ENCODE measurements at places on chromosomes 3 and 15.

GRCh38 chr15:48614051-48614450 is 31.5 kb downstream of the FBN1 start:
- DNase-seq = no peak

- DNase-seq = peak; percentile 76
These were observed 1.2 kb upstream of the ITIH4 start for GRCh38 chr3:52831500-52832301.

- DNase-seq = no peak
These were observed 127.0 kb downstream of the PLOD2 start for GRCh38 chr3:146033950-146034349.

- DNase-seq = peak; percentile 90
These were observed 26.5 kb downstream of the NEO1 start for GRCh38 chr15:73078722-73079121.

- no peak for DNase-seq
These were observed 176.0 kb downstream of the SHOX2 start for GRCh38 chr3:157930000-157930780.

DNA sequence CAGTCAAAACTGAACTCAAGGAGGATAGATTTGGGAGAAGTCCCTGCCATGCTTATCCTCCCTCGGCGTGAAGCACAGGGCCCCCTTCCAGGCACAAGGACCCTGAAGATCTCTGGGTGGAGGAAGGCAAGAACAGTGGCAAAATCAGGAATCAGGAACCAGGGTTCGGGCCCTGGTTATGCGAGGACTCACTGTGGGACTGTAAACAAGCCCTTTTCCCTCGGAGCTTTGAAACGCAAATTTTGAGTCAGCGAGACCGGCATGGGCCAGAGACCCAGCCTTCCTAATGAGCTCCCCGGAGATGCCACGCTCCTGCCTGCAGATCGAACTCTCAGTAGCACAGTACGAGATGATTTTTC is 70.1 kb downstream of the SLC12A8 start:
- DNase-seq = no peak

- no peak for DNase-seq
These were observed 871.0 kb upstream of the CFAP20DC start for GRCh38 chr3:59920822-59921221.

GRCh38 chr3:15768421-15769255 is 29.1 kb downstream of the ANKRD28 start:
- DNase-seq = peak; percentile 97

GRCh38 chr3:135871311-135871710 is 94.2 kb upstream of the PPP2R3A start:
- no peak for DNase-seq

DNA sequence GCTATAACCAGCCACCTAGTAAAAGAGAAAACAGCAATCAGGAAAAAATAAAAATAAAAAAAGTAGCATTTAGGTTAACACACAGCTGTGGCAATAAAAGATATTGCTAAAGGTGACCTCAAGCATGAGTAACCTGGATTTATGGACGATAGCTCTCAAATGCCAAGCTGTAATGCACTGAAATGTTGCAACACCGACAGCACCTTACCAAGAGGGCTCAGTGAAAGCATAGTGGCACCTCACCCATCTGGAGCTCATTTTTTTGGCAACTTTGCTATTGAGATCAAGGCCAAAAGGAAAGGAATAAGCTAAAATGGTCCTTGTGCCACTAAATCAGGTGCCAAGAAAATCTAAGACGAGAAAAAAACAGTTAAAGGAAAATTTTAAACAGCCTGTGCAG is 2.5 kb downstream of the HACD2 start:
- DNase-seq = no peak

- peak; percentile 96 for DNase-seq
These were observed at the start of gene SLMAP for GRCh38 chr3:57755741-57756527. TSS of gene SLMAP (plus strand) at chr3:57756309. CDS start at chr3:57757652, 1,343 bp downstream.

DNA sequence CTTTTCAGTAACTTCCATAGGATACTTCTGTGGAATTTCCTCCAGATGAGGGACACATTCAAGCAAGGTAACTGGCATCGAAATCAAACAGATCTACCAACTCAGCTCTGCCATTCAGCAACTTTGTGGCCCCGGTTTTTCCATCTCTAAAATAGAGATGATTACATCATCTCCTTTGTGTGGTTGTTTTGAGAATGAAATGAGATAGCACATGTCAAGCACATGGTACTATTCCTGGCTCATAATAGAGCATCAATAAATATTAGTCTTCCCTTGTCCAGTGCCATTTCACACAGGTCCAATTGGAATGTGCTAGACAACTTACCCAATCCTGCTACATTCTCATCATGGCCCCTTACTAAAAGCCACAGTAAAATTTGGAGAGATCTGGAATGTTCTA is 24.2 kb upstream of the TM4SF4 start:
- DNase-seq = peak; percentile 38

GRCh38 chr3:151875759-151876158 is 2.3 kb downstream of the SUCNR1 start:
- DNase-seq = peak; percentile 46

GRCh38 chr3:167866331-167866730 is 130.8 kb downstream of the SERPINI1 start:
- DNase-seq = no peak

DNA sequence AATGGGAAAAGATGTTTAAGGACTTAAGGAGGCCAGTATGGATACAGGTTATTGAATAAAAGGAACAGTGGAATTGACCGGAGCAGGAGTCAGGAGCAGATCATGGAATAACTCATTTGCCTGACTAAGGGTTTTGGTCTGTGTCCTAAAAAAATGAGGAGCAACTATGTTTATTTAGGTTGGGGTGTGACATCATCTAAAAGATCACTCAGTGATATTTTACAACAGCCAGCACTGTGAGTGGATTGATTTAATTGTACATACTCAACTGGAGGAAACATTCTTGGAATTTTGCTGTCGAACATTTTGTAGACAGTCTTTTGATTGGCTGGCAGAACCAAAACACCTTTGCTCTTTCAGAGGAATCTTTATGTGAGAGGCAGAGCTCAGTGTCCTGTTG is 348.6 kb upstream of the CDIN1 start:
- peak; percentile 84 for DNase-seq

DNA sequence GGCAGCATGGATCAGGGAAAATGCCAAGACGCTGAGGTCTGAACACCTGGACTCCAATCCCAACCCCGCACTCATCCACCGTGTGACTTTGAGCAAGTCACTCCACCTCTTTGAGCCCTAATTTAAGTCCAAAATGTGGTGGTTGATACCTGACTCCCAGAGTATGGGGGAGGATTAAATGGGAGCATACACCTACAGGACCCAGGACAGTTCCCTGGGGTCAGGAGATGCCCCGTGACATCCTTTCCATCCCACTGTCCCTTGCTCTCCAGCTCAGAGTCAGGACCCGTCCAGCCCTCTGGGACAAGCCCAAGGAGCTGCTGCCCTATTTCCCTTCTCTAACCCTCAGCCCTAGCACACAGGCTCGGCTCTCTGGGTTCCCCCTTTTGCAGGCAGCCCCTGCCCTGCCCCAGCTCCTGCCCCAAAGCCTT is 276.4 kb downstream of the XXYLT1 start:
- DNase-seq = no peak

GRCh38 chr15:68582864-68583263 is 4.1 kb downstream of the CORO2B start:
- no peak for DNase-seq

GRCh38 chr3:191455257-191455952 is 5.6 kb upstream of the PYDC2 start:
- DNase-seq = no peak

GRCh38 chr3:39082666-39083313 is 24.6 kb downstream of the GORASP1 start:
- DNase-seq = no peak

- DNase-seq = no peak
These were observed 306.4 kb upstream of the ROPN1 start for GRCh38 chr3:124298301-124298700.

DNA sequence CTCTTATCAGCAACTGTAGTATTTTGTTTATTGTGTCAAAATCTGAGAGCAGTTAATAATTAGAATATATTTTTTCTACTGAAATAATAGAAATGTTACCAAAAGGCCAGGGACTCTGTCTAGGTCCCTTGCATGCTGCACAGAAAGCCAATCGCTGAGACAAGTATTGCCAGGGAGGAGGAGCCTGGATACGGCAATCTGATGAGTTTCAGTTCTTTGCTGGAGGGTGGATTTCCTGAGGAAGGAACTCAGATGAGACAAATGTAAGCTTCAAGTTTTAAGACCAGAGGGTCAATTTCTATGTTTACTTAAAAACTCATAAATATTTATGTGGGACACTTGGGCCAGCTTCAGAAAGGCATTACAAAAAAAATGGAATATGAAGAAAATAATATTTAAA is 252.2 kb downstream of the GABRG3 start:
- DNase-seq = no peak

- no peak for DNase-seq
These were observed 1.4 kb downstream of the DUT start for GRCh38 chr15:48332642-48333034.

DNA sequence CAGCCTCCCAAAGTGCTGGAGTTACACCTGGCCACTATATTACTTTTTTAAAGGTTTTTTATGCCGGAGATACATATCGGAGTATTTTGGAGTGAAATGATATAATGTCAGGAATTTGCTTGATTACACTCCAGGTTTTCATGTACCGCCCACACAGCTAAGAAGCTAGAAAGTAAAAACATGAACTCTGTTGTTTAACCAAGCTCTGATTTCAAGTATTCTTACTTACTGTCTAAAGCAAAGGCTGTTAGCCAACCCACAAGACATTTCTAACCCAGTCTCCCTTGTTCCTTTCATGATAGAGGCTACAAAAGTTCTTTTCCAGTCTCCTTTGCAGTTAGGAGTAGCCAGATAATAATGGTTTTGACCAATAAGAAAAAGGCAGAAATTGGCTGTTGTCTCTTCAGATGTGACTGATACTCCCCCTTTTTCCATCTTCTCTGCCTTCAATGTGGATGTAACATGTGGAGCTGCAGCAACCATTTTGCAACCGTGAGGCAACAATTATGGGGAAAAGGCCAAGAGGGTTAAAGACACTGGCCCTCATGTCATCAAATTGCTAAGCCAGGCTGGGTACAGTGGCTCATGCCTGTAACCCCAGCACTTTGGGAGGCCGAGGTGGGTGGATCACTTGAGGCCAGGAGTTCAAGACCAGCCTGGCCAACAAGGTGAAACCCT is 6.1 kb upstream of the CP start:
- DNase-seq = peak; percentile 51

DNA sequence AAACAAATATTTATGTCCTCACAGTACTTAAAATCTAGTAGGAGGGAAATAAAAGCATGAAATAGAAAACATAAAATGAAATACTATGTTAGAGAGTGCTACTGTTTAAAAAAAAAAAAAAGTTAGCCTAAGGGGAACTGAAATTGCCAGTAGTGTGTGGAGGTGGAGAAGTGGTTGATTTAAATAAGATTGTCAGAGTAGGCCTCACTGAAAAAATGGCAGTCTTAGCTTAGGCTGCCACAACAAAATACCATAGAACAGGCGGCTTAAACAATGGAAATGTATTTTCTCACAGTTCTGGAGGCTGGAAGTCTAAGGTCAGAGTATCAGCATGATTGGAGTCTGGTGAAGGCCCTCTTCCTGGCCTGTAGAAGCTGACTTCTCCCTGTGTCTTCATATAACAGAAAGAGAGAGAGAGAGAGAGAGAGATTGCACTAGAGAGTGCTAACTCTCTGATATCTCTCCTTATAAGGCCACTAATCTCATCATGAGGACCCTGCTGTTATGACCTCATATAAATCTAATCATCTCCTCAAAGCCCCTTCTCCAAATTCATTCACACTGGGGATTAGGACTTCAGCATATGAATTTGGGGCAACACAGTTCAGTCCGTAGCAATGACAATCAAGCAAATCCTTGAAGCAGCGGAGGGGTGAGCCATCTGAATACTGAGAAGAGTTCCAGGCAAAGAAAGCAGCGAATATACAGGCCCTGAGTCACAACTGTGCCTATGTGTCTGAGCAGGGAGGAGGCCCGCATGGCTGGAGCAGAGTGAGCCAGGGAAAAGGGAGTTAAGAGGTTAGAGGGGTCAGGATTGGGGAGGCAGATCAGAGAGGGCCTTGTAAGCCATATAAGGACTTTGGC is 23.6 kb upstream of the LRRC34 start:
- DNase-seq = peak; percentile 50

DNA sequence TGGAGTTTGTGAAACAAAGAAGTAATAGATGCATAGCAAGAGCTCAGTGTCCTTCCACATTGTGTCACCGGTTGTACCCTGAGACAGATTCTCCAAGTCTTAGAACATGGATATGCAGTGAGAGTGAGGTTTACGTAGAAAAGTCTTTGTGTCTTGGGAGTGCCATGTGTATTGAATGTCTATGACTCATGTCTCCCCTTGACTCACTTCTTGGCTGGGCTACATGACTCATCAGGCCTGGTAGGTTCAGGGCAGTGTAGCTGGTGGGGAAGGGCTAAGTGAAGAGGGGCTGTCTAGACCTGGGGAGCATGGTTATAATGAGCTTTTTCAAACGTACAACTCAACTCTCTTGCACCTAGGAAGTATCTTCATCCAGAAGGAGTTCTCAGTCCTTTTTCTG is 167.4 kb downstream of the GAP43 start:
- peak; percentile 99 for DNase-seq

- DNase-seq = no peak
These were observed 284.3 kb downstream of the UACA start for GRCh38 chr15:70479056-70479455.

GRCh38 chr3:136263251-136263650 is 13.1 kb downstream of the PCCB start:
- no peak for DNase-seq

- no peak for DNase-seq
These were observed 12.4 kb downstream of the GORASP1 start for GRCh38 chr3:39094851-39095677.

DNA sequence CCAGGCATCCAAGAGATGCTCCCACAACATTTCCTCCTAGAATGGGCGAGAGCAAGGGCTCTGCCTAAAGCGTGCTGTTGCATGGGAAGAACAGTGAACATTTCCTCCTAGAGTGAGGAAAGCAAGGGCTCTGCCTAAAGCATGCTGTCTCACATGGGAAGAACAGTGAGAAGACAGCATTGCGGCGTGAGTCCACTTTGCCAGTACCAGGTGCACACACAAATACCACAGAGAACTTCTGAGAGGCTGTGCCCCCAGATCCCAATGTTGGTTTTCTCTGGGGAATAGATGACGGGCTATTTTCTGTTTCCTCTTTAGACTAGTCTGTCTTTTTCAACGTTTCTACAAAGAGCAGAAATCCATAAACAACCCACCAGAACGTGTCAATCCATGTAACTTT is 142.9 kb downstream of the LRRK1 start:
- no peak for DNase-seq

DNA sequence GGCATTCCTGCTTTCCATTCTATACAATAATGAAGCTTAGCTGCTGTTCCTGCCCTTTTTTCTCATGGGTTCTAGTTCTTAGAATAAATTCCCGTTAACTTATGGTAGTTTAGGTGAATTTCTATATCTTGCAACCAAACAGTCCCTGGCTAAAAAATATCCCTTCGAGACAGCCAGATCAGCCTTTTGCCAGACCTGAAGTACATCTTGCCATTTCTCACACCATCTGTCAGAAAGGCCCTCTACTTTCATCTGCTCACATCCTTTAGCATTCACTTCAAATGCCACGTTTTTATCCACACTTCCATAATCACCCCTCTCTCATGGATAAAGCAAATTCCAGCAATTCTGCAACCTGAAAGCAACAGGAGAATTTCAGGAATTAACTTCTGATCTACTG is 145.4 kb downstream of the GAP43 start:
- no peak for DNase-seq

GRCh38 chr3:158935846-158936245 is 134.0 kb downstream of the MFSD1 start:
- DNase-seq = no peak

- DNase-seq = no peak
These were observed 36.6 kb upstream of the DPPA4 start for GRCh38 chr3:109373933-109374332.

All from IMR-90 (cell line).